Endodermal cell (in vitro differentiated cells): ENCODE measurements at places on chromosomes 1 and 21. TPM values are rescaled to one million over a fixed set of nuclear protein-coding genes. Genes with fewer than 3 reads are reported as not detected.

Gene AMY1C
- not detected in 3 replicates for total RNA-seq

DNA sequence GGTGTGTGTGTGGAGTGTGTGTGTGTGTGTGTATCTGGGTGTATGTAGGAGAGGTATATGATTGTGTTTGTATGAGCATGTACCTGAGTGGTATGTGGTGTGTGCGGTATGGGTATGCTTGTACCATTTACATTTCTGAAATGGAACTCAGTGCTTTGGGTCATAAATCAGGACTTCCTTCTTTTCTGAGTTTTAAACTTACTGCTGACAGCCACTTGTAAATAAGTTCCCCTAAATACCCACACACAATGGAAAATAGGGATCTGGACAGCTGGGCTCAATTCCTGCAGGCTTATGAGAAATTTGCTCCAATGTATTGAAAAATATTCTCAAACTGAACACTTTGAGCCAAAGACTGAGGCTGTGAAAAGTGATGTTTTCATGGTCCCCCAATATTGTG lies 293.6 kb downstream of the HLX start:
- no peak for DNase-seq

- DNase-seq = peak; percentile 6
Observed at GRCh38 chr1:229620876-229621275, 5.0 kb downstream of the TAF5L start.

GRCh38 chr21:44854664-44855446 lies 18.6 kb downstream of the PTTG1IP start:
- no peak for DNase-seq

DNA sequence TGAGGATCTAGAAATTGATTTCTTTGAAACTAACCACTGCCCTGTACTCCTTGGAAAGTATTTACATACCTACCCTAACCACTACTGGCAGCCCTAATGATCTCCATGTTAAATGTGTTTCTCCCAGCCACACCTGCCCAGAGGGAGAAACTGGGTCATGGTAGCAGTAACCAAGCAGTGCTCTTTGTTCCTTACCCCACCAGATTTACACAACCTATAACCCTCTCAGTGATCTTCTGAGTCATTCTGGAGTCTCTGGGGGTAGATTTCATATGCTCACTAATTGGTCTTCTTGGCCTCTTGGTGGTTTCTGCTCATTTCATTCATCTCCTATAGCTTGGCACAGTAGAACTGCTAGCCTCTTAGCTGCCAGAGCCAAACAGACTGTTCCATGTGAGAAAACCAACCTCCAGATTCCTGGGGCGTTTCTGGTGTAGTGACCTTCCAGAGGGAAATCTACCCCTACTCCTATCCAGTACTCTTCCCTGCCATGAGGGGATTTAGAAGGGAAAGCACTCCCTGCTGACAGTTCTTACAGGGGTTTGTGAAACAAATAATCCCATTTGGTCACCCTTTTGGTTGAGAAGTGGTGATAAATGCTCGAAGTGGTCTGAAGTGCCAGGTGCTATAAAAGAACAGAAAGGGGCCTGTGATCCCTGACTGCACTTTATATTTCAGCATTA lies 36.2 kb upstream of the LRIG2 start:
- DNase-seq = peak; percentile 59

- no peak for DNase-seq
Observed at GRCh38 chr1:198107091-198107501, 49.7 kb upstream of the NEK7 start.

- DNase-seq = no peak
Observed at GRCh38 chr1:20511518-20512428, 3.8 kb upstream of the MUL1 start.

DNA sequence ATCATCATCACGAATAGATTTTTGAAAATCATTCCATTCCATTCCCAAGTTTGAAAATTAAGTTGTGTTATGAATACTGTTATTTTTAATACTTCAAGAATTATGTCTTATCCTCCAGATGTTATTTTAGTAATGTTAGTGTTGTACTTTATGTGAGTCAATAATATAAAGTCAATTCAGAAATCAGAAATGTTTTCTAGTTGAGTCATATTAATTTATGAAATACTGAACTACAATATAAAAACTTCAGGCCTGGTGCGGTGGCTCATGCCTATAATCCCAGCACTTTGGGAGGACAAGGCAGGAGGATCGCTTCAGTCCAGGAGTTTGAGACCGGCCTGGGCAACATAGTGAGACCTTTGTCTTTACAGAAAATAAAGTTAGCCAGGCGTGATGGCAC lies 38.4 kb upstream of the GPR25 start:
- DNase-seq = no peak

Gene SMCP
- total RNA-seq = not detected in 2 replicates

DNA sequence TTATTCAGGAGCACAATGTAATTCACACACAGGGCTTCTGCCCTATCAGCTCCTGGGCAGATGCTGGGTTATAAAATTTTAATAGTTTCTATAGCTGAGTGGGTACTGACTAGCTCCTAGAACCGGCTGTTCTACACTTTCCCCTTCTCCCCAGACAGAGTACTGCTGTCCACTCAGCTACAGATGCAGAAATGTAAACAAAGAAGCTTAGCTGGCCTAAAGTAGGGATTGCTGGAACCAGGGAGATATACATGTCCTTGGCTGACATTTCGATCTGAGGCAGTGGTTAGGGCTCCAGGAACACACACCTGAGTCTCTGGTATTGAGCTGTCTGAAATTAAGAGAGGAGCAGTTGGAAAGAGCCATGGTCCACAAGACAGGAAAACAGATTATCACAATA lies 211.5 kb upstream of the USP24 start:
- no peak for DNase-seq

GRCh38 chr1:9624081-9624480 lies 27.4 kb upstream of the PIK3CD start:
- DNase-seq = no peak

Gene ZBTB37
- 16.5 and 17.4 TPM in 2 replicates for total RNA-seq

Gene BGLAP
- 3.4 to 4.8 TPM (median 4.6 TPM) in 3 replicates for total RNA-seq

Gene TMEM200B
- total RNA-seq = 36.5 to 54.8 TPM (median 49.4 TPM) in 3 replicates

Gene TMEM82
- 3.2 to 4.9 TPM (median 4.7 TPM) in 3 replicates for total RNA-seq

DNA sequence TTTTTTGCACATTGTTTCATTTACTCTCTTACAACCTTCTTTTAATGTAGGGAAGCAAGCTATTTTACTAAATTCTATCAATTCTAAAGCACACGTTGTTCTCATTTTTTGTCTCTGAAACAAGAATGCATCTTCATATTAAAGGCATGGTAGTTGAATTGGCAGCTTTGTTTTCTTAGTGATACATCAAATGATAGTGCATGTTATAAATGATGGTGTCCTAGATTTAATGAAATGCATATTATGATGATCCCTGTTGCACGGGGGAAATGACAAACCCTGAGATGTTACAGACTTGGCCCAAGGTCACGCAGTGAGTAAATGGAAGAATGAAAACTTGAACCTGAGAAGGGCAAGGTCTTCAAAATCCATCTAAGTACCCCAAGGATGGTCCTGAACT lies 213.1 kb downstream of the KAZN start:
- no peak for DNase-seq

- no peak for DNase-seq
Observed at GRCh38 chr1:10852486-10852885, 56.0 kb upstream of the CASZ1 start.
